Sigmoid colon (tissue), 7 donors: ENCODE measurements at places on chromosomes 12 and 14. TPM values are rescaled to one million over a fixed set of nuclear protein-coding genes. Genes with fewer than 3 reads are reported as not detected.
A peak's percentile ranks its signal among the peaks of the same experiment; 100 is the strongest.

DNA sequence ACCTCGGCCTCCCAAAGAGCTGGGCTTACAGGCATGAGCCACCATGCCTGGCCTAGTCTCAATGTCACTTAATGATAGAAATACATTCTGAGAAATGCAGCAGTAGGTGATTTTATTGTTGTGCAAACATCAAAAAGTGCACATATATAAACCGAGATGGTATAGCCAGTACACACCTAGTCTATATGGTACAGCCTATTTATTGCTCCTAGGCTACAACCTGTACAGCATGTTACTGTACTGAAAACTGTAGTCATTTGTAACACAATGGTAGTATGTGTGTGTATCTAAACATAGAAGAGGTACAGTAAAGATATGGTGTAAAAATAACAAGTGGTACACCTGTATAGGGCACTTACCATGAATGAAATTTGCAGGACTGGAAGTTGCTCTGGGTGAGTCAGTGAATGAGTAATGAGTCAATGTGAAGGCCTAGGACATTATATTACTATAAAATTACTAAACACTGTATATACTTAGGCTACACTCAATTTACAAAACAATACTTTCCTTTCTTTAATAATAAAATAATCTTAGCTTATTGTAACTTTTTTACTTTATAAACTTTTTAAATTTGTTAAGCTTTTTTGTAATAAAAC lies 166.7 kb upstream of the SYT1 start:
- no peak for DNase-seq

Gene RAD51AP1
- 1.9 TPM for total RNA-seq

Gene KLHL33
- total RNA-seq: 0.83 TPM

Gene OR6C2
- total RNA-seq: not detected

Gene BCL7A
- 6.2 TPM for total RNA-seq

Gene TSPAN8
- total RNA-seq: 5.0 TPM

- no peak for DNase-seq
Observed at GRCh38 chr12:95214466-95214865, 2.8 kb downstream of the FGD6 start.

GRCh38 chr12:125860672-125861288 lies 795.5 kb downstream of the AACS start:
- DNase-seq: no peak

Gene RERGL
- 3.3 TPM for total RNA-seq

Gene KLRC3
- total RNA-seq: not detected

Gene ALG10B
- 3.1 TPM for total RNA-seq

DNA sequence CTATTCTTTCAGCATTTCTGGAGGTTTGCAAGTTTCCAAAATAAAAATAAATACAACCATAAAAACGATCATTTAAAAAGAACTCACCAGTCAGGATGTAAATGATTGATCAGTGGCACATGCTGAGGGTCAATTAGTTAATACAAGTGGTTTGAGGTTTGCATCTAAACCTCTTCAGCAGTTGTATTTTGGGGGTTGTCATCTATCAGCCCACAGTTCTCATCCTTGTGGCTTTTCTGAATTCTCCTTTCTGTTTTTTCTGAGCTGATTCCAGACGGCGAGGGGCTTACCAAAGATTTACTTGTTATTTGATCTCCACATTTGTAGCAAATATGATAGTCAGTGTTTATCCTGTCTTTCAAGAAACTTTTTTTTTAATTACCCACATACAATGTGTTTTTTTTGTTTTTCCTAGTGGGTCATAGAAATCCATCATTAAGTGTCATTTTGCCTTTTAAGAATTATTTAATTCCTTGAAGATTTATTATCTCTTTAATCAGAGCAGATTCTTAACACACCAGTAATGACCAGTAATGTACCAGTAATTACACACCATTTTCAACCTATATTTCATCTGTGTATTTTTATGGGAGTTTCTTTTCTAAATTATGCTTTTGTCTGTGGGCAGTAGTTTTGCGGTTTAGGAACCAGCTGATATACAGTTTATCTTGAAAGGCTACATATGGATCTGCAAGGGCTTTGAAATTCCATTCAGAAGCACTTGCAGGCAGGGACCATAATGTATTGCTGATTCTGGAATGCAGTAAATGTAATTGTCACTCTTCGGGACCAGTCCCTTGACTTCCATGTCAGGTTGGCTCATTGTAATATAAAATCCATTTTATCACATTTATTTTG lies 56.3 kb upstream of the DAAM1 start:
- no peak for DNase-seq

DNA sequence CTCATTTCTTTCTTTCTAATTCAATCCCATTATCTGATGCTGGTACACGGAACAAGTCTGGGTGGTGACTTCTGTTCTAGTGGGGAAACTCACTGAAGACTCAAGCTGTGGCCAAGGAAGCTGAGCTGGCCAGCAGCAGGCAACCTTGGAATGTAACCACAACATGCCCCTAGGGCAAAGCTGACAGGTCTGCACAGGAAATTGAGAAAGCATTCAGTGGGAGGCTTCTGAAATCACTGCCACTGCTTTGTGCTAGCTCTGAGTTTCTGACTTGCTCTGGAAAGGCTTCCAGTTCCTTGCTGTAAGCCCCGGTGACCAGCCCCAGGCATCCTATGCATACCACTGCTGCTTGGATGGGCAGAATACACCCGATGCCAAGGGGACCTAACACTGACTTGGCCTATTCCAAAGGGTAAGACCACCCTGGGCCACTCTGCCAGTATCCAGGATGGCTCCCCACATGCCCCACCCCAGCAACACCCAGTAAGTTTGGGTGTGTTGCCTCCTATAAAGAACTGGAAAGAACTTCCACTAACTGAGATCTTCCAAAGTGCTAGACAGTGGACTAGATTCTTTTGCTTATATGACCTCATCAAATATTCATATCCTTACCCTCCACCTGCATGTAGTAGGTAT lies 84.5 kb upstream of the CDKN3 start:
- DNase-seq: no peak

Gene RNASE3
- not detected for total RNA-seq

Gene TCL1A
- total RNA-seq: not detected

Gene DRAM1
- 15.3 TPM for total RNA-seq

GRCh38 chr14:30223385-30223785 lies 295.7 kb upstream of the PRKD1 start:
- DNase-seq: peak; percentile 80

Gene TEX22
- not detected for total RNA-seq

Gene AQP6
- total RNA-seq: 0.49 TPM

GRCh38 chr14:69887740-69888657 lies 8.8 kb downstream of the SMOC1 start:
- no peak for DNase-seq

GRCh38 chr12:53255996-53256395 lies 12.1 kb upstream of the ESPL1 start:
- DNase-seq: no peak

DNA sequence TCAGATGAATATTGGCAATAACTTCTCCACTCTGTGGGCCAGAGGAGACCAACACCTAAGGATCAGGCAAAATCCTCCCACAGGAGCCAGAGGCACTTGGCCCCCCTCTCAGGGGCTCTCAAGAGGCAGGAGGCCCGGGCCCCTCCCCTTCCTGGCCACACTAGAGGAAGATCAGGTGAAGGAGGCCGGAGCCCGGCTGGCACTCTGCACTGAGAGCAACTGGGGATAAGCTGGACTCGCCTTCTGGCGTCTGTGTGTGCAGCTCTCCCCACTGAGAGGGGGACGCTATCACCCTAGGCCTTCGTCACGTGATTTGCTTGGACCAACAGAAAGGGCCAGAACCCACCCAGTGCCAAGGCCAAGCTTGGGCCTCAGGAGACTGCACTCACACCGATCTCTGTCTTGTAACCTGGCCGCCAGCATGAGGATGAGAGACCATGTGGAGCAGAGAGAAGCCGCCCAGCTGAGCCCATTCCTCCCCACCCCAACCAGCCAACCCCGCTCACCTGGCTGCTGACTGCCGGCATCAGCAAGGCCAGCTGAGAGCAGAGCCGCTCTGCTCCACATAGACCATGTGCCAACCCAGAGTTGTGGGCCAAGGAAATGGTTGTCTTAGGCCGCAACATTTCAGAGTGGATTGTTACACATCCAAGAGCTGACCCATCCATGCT lies 64.0 kb downstream of the NOC4L start:
- DNase-seq: no peak

DNA sequence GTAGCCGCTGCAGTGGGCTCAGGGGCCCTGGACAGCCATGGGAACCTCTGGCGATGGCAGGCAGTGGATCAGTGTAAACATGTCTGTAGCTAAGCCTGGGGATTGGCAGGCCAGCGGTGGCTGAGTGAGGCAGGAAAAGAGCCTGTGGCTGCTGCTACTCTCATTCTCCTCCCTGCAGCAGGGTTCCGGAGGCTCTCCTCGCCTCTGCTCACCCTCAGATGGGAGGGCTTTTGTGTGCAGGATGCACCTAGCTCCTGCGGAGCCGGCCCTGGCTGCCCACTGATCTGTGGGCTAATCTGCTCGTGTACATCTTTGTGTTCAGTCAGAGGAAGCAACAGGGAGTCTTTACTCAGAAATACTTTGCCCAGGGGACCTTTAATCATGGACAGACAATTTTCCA lies 59.5 kb downstream of the GALNT8 start:
- no peak for DNase-seq

Gene SERPINA10
- total RNA-seq: not detected

Gene KIF5A
- 6.0 TPM for total RNA-seq

- peak; percentile 90 for DNase-seq
Observed at GRCh38 chr12:67441736-67442346, 172.7 kb downstream of the CAND1 start.

Gene KRT73
- total RNA-seq: not detected

Gene RPL10L
- total RNA-seq: not detected

Gene SOAT2
- total RNA-seq: 0.41 TPM

GRCh38 chr12:124848621-124849380 lies 14.9 kb downstream of the SCARB1 start:
- DNase-seq: no peak

Gene LRP1
- 147 TPM for total RNA-seq
